ENCODE measurements at places on chromosomes 3 and 15.

DNA sequence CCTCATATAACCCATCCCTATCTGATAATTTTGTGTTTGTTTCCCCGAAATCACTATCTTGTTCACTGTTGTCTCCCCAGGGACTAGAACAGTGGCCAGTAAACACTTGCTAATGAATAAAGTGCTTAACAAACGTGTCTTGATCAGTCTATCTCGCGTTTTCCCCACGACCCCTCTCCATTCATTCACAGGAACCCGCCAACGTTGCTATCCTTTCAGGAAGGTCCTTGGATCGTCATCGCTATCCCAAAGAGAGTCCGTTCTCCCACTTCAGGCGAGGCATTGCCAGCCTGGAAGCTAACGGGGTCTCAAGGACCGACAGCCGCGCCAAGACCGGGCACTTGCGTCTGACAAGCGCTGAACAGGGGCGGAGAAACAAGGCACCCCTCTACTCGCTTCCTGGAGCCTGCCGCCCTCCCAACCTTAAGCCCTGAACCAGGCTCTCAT, 344 bp downstream of the LINS1 start:
- no peak for DNase-seq

GRCh38 chr3:179788996-179789395, 136.2 kb downstream of the USP13 start:
- no peak for DNase-seq

DNA sequence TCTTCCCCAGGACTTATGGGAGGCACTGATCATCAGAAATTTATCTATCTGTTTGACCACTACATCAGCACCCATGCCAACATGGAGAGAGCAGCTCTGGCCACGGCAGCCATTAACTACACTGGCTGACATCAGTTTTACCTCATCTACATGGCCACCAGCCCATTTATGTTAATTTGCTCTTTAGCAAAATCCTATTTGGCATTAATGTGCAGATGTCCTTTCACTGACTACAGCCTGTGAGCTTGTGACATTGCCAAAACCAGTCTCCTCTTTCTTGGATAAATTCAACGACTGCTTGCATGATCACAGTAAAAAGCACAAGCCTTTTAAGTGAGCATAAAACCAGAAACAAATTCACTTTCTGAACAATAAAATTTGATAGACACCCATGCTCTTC, 47.5 kb downstream of the NR1I2 start:
- no peak for DNase-seq

- DNase-seq = peak; percentile 80
Observed at GRCh38 chr3:57816471-57817095, 60.5 kb downstream of the SLMAP start.

DNA sequence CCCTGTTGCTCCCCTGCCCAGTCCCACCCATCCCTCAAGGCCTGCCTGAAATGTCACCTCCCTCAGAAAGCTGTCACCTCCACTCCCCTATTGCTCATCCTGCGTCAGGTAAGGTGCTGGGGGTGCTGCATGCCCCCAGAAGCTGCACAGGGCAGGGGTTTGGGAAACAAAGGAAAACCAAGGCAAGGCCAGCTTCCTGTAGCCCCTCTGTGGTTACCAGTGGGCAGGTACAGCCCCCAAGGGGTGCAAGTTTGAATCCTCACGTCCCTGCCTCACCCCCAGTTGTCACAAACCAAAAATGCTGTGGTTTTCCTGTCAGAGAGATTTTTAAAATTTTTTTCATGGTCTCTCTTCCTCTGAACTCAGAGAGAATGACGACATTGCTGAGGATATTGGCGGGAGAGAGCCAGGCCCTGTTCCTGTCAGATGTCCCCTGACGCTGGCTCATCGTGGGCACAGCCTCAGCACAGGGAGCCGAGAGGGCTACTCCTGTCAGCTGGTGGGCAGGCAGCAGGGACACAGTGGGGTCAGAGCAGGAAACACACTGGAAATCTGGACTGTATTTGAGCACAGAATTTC, 27.0 kb downstream of the PSTPIP1 start:
- no peak for DNase-seq

GRCh38 chr15:96020133-96020532, 310.4 kb upstream of the NR2F2 start:
- no peak for DNase-seq

All from AML-193 (cell line).